ENCODE measurements at places on chromosomes 13 and 19. TPM values are rescaled to one million over a fixed set of nuclear protein-coding genes. Genes with fewer than 3 reads are reported as not detected.

ZFP28 gene
- total RNA-seq = 4.1 TPM

SMIM44 gene
- total RNA-seq = not detected

SLITRK6 gene
- total RNA-seq = 0.24 TPM

CDKN2D gene
- total RNA-seq = 5.0 TPM

NLRP7 gene
- total RNA-seq = not detected

MAG gene
- total RNA-seq = not detected

OR7C1 gene
- total RNA-seq = not detected

RGCC gene
- total RNA-seq = 12.9 TPM

ZNF524 gene
- 17.2 TPM for total RNA-seq

CPT1C gene
- 12.4 TPM for total RNA-seq

ZNF573 gene
- 3.4 TPM for total RNA-seq

MRPL34 gene
- 58.9 TPM for total RNA-seq

ZNF540 gene
- total RNA-seq = 0.05 TPM

OR2Z1 gene
- not detected for total RNA-seq

GAPDHS gene
- total RNA-seq = 0.19 TPM

CYP2S1 gene
- 23.9 TPM for total RNA-seq

RFPL4A gene
- total RNA-seq = 0.77 TPM

TMED1 gene
- total RNA-seq = 24.6 TPM

PRR20C gene
- total RNA-seq = not detected

WTIP gene
- total RNA-seq = 35.3 TPM

FUZ gene
- 14.1 TPM for total RNA-seq

VSTM2B gene
- 0.09 TPM for total RNA-seq

SOX1 gene
- total RNA-seq = not detected

CCNA1 gene
- 0.45 TPM for total RNA-seq

STOML3 gene
- total RNA-seq = not detected

KLK3 gene
- not detected for total RNA-seq

CYP4F8 gene
- not detected for total RNA-seq

CPAMD8 gene
- 0.05 TPM for total RNA-seq

LILRB4 gene
- not detected for total RNA-seq

KLK5 gene
- not detected for total RNA-seq

CABP5 gene
- total RNA-seq = not detected

DACT3 gene
- 0.29 TPM for total RNA-seq

TLE2 gene
- total RNA-seq = 2.5 TPM

NCR1 gene
- total RNA-seq = not detected

RAX2 gene
- not detected for total RNA-seq

EFNA2 gene
- 2.1 TPM for total RNA-seq

SGCG gene
- not detected for total RNA-seq

CD22 gene
- total RNA-seq = 1.1 TPM

UQCR11 gene
- 111 TPM for total RNA-seq

CNN1 gene
- total RNA-seq = 0.45 TPM

ZNF575 gene
- 1.8 TPM for total RNA-seq

MYO1F gene
- 0.39 TPM for total RNA-seq

GIPR gene
- total RNA-seq = 2.3 TPM

ANKLE1 gene
- total RNA-seq = 0.46 TPM

CACNA1A gene
- 0.06 TPM for total RNA-seq

GIPC3 gene
- 0.26 TPM for total RNA-seq

ZNF497 gene
- 1.5 TPM for total RNA-seq

PIN1 gene
- 74.6 TPM for total RNA-seq
